Activated naive CD4-positive, alpha-beta T cell (primary cell): ENCODE measurements at places on chromosomes 6 and 20.

GRCh38 chr6:16418151-16418550 lies 179.8 kb downstream of the GMPR start:
- no peak for DNase-seq

- DNase-seq: no peak
Measured at GRCh38 chr6:26309731-26310142, 55.3 kb upstream of the BTN3A2 start.

- no peak for DNase-seq
Measured at GRCh38 chr20:25659999-25660398, 36.2 kb upstream of the NANP start.

DNA sequence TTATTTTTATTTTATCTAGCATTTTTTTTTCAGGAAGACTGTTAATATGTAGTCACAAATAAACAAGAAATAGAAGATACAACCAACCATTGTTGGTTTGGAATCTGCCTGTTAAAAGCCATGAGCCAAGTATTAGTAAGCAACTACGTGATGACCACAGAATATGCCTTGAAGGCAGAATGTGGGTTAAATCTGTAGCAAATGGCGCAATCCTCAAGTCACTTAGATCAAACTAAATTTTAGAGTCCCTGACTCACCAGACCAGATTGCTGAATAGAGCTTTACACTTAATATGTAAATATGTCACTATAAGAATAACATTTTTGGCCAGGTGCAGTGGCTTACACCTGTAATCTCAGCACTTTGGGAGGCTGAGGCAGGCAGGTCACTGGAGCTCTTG lies 800.1 kb upstream of the CITED2 start:
- no peak for DNase-seq

- DNase-seq: no peak
Measured at GRCh38 chr20:15318682-15319081, 981.3 kb upstream of the FLRT3 start.

- DNase-seq: no peak
Measured at GRCh38 chr20:45323731-45324130, 15.6 kb upstream of the MATN4 start.

- no peak for DNase-seq
Measured at GRCh38 chr6:13172291-13172690, 156.0 kb downstream of the TBC1D7 start.

DNA sequence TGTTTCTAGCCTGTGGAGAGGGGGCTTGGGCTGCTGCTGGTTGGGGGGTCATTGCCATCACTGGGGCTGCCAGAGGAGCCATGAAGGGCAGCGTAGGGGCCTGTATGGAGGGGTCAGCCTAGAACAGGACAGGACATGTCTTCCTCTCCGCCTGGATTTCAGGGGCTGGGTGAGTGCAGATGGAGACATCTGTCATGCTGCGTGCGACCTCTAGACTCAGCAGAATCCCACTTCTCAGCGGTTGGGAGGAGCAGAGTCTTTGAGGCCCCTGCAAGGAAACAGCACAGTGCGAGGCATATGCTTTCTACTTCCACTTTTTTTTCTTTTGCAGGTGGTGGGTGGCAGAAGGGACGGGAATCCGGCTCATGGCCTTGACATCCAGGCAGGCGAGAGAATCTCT lies 67.9 kb downstream of the EZR start:
- DNase-seq: no peak

DNA sequence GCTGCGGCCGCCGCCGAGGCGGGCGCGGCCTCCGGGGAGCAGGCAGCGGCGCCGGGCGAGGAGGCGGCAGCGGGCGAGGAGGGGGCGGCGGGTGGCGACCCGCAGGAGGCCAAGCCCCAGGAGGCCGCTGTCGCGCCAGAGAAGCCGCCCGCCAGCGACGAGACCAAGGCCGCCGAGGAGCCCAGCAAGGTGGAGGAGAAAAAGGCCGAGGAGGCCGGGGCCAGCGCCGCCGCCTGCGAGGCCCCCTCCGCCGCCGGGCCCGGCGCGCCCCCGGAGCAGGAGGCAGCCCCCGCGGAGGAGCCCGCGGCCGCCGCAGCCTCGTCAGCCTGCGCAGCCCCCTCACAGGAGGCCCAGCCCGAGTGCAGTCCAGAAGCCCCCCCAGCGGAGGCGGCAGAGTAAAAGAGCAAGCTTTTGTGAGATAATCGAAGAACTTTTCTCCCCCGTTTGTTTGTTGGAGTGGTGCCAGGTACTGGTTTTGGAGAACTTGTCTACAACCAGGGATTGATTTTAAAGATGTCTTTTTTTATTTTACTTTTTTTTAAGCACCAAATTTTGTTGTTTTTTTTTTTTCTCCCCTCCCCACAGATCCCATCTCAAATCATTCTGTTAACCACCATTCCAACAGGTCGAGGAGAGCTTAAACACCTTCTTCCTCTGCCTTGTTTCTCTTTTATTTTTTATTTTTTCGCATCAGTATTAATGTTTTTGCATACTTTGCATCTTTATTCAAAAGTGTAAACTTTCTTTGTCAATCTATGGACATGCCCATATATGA lies 3.2 kb downstream of the MARCKS start:
- no peak for DNase-seq

DNA sequence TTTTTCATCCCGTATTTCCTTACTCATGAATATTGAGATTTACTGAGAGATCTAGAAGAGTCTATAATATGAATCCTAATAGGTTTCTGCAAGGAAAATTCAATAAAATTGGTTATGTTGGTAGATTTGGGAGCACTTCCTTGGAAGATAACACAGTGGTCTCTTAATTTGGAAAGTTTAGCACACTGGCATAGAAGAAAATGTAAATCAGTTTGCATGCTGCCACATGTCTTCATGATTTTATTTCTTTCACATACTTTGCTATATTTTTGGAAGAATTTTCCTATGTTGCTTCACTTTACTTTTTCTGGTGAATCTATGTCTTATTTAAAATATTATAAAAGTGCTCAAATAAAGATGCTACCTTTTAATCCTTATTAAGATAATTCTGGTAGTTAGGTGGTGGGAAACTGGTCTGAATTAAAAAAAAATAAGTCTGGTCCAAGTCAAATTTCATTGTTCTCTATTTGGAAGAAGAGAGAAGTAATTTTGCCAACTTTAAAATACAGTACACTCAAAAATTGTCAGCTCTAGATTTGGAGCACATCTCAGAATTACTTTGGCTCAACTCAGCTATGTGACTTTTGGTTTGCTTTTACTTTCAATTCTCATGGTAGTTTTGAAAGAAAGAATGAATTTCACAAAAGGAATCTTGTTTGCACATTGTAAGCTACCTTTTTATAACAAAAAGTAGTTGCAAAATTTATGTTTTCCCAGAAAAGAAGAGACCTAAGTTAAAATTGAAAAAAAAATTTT lies 197.3 kb downstream of the CENPW start:
- no peak for DNase-seq

GRCh38 chr6:48036316-48036715 lies 74.7 kb downstream of the PTCHD4 start:
- no peak for DNase-seq

GRCh38 chr20:43554369-43554768 lies 4.5 kb upstream of the SGK2 start:
- DNase-seq: no peak

GRCh38 chr6:9704989-9705388 lies 709.9 kb downstream of the TFAP2A start:
- no peak for DNase-seq

DNA sequence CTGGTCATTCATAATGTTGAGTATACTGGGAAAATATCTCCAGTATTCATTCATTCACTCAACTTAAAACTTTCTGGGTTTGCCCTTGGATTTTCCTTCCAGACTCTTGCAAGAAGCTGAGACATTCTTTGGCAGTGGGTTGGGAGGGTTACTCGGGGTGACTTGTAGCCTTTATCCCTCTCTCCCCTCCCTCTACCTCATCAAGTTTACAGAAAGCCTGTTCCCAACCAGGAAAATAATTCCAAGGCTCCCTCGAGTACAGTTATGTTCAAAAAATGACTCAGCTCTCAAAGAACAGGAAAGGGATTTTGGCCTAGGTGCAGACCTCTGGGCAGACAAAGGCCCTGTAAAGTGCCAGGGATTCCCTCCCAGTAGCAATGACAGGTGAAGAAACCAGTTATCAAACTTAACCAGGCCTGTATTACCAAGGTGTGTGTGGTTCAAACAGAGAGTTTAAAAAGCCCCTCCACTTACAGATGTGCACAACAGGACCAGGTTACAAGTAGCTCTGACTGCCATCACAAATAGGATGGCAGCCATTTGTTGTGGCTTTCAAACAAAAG lies 22.2 kb downstream of the FKBP1A start:
- no peak for DNase-seq

GRCh38 chr20:10330071-10330470 lies 104.0 kb downstream of the MKKS start:
- DNase-seq: no peak

GRCh38 chr20:44396369-44397130 lies 41.1 kb downstream of the HNF4A start:
- DNase-seq: no peak

GRCh38 chr6:34462551-34462971 lies 3.3 kb upstream of the PACSIN1 start:
- no peak for DNase-seq

DNA sequence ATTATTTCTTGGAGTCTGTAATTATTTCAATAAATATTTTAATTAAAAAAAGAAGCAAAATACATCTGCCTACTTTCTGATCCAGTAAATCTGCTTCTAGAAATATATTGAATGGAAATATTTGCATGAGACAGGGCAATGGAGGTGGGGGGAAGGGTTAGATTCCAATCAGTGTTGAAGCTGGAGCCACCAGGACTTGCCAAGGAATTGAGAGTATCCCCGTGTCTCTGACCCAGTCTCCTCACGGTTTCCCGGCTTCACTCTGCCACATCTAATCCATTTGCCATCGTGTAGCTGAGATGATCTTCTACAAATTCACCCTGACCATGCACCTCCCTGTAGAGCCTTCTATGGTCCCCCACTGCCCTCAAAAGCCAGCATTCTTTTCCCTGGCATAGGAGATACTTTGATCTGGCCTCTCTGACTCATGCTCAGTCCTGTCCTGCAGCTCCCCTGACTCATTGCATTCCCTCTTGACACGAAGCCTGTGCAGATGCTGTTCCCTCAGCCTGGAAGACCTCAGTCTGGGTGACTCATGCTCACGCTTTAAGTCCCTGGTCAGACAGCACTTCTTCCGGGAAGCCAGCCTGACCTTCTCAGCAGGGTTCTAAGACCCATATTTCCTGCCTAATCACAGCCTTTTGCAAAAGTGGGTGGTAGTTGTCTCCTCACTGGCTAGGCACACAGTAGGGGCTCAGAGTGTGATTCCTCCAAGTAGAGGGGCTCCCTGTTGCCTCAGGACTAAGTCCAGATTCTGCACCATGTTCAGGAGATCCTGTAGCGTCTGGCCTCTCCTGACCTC lies 23.0 kb upstream of the FKBP1A start:
- no peak for DNase-seq

DNA sequence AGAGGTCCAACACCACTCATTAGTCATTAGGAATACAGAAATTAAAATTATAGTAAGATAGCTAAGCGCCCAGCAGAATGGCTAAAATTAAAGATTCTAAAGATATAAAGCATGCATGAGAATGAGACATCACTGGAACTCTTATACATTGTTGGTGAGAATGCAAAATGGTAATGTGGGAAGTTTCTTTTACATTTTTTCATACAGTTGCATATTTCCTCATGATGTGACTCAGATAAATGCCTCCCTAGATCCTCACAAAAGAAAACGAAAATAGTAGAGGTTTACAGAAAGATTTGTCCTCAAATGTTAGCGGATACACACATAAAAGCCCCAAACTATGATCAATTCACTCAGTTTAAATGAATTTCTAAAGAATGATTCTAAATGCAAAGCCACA lies 633.7 kb upstream of the GJE1 start:
- no peak for DNase-seq

DNA sequence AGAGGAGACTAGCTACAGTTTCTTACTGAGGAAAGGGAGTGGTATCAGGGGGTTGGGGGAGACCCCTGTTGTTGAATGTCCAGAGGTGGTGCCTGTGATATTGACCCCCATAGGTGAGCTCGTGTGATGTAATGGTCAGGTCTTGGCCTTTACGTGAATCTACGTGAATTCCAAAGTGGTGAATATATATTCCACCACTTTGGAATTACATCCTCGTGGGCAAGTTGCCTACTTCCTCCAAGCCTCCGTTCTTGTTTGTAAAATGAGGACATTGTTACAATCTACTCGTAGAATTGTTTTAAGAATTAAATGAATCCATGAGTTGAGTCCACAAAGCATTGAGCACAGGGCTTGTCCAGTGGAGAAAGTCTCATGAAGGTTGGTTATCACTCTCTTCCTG lies 47.3 kb downstream of the TSHZ2 start:
- no peak for DNase-seq

- DNase-seq: no peak
Measured at GRCh38 chr6:140546640-140547039, 1172.2 kb upstream of the CITED2 start.

- no peak for DNase-seq
Measured at GRCh38 chr6:32182555-32182981, 1.5 kb downstream of the AGER start.

GRCh38 chr6:42958125-42958524 lies 2.4 kb upstream of the GNMT start:
- DNase-seq: no peak

GRCh38 chr6:112044856-112045255 lies 9.0 kb upstream of the CCN6 start:
- DNase-seq: no peak

- peak; percentile 4 for DNase-seq
Measured at GRCh38 chr6:44456070-44456965, 68.8 kb downstream of the CDC5L start.

DNA sequence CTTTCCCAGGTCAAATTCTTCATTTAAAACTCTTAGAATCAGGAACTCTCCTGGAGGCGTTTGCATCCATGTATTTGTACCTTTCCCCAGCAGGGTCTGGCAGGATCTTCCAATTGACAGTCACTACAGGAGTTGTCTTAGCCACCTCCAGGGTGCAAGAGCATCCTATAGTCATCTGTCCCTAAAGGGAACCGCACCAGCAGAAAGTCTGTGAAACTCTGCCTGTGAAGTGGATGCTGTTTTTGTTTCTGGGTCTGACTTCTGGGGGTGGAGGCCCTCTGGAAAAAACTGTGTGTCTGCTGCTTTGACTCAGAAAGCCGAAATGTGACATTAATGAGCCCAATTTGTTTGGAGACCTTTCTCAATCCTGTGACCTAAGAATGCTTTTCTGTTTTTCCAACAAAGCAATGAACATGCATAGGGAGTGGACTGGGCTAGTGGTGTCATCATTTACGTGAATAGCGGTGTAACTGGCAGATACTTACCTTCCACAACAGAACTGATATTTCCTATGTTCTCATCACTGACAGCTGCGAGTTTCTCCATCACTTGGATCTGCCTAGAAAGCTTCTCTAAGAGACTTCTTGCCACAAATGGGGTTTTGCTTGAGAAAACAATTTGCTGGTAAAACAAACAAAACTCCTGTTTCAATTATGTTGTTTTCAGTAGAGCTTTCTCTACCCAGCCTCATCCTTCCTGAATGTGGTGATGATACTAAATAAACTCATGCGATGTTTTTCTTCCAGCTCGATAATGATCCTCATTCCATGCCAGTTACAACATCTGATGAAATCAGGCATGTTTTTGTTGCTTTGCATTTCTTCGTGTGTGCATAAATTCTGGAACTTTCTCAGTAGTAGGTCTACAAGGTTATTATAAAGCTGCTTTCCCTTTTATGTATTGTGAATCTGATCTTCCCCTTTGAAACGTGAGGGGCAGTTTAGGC lies 33.3 kb upstream of the ARMH2 start:
- no peak for DNase-seq
